ENCODE measurements at places on chromosomes 5 and 9.

DNA sequence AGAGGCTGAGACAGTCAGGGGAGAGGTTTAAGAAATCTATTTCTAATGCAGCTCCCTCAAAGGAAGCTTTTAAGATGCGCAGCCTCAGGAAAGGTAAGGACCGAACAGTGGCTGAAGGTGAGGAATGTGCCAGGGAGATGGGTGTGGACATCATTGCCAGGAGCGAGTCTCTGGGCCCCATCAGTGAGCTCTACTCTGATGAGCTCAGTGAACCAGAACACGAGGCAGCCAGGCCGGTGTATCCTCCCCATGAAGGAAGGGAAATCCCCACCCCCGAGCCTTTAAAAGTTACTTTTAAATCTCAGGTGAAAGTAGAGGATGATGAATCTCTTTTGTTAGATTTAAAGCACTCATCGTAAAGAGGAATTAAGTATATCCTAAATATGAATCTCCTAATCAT, 8.2 kb downstream of the CAVIN4 start:
- DNase-seq: no peak

- no peak for DNase-seq
These were observed 6.3 kb upstream of the GARIN3 start for GRCh38 chr5:157172403-157172802.

- DNase-seq: no peak
These were observed 2.7 kb downstream of the RFESD start for GRCh38 chr5:95649274-95649673.

- no peak for DNase-seq
These were observed 75.9 kb upstream of the SLC25A51 start for GRCh38 chr9:37979844-37980243.

DNA sequence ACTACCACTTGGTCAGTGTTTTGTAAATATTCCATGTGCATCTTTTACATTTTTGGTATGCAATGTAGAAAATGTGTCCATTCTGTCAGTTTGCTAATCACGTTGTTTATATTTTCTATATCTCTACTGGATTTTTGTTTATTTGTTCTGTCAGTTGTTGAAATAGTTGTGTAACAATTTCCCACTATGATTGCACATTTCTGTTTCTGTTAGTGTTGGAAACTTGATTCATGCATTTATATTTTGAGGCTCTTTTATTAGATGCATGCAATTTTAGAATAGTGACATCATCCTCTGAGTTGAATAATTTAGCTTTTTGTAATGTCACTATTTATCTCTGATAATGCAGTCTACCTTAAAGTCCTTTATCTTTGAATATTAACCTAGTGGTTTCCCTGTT, 25.8 kb upstream of the LECT2 start:
- DNase-seq: no peak

DNA sequence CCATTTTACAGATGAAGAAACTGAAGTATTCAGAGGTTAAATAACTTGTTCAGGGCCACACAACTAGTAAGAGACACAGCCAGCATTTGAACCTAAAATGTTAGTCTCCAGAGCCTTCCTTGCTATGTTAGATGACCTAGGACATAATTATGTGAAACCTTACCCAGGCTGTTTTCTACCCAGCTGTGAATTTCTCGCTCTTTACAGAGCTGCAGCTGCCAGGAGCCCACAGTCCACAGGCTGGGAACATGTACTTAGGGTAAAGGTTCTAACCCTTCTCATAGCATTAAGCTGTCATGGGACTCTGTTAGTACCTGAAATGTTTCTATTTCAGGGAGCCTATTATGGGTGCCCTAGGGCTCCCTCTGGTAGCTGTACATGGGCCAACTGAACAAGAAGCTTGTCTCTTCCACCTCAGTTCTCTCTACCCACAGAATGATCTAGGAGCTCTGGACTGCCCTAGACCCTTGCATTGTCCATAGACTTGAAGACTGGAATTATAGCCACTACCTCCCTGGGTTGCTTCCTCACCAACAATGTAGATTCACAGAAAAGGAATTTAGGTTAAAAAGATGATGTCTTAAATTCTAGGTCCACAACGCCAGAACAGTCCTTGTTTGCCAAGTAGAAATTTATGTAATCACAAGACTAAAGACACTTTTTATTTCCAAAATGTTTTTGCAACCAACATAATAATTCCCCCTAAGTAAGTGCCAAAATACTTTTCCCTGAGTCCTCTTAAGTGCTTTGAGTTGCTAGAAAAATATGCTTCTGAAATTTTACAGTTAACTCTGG, 262.9 kb downstream of the PIK3R1 start:
- no peak for DNase-seq

DNA sequence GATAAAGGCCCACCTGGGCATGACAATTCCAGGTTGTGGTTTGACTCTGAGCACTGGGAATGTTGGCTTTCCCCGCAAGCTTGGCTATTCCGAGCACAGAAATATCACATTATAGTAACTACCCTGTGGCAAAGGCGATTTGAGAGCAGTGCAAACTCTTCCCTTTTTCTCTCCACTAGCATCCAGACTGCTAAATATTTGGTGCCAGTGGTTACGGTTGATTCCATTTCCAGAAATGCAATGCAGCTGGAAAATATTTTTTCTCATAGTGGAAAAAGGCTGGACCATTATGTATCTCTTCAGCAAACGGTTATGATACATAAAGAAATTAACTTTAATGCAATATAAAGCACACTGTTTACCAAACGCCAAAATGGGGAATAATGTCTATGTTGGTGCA, 158.0 kb downstream of the ENC1 start:
- no peak for DNase-seq

- DNase-seq: no peak
These were observed 19.8 kb upstream of the IQGAP2 start for GRCh38 chr5:76383126-76383832.

DNA sequence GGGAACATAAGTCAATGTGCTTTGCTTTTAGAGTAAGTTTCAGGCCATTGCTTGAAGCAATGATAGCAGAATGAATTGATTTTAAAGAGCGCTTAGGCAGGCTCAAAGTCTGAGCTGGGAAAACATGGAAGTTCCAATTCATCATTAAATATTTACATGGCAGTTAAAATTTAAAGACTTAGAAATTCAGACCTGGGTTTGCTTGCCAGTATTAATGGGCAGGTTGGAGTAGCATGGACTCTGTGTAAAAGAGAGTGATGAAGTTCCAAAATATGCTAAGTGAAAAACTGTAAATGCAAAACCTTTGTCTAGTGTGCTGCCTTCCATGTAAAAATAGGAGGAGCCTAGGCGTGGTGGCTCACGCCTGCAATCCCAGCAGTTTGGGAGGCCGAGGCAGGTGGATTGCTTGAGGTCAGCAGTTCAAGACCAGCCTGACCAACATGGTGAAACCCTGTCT, 48.3 kb upstream of the PIK3R1 start:
- no peak for DNase-seq

DNA sequence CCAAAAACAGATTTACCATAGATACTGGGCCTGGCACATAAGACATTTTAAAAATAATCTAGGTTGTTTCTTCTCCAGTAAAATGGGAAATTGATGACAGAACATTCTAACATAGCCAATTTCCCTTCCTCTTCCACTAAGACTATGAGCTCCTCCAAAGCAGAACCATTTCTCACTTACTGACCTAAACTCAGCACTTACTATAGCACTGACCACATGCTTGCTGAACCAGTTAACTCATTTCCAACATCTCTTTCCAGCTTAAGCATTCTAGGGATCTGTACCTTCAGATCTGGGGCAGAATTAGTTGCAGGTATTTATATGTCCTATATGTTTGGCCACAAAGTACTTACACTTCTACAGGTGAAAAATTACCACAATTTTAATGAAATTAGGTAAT, 58.9 kb downstream of the TTC39B start:
- DNase-seq: no peak

- no peak for DNase-seq
These were observed 80.0 kb upstream of the PTGER4 start for GRCh38 chr5:40599676-40600075.

GRCh38 chr9:114126247-114127060, 27.4 kb upstream of the KIF12 start:
- DNase-seq: no peak

GRCh38 chr5:122775550-122776542, 966 bp downstream of the SNX2 start:
- no peak for DNase-seq

GRCh38 chr5:175872287-175873087, 1.1 kb downstream of the CPLX2 start:
- DNase-seq: no peak

GRCh38 chr5:127649018-127649439, at the start of gene CTXN3:
CTXN3 (plus strand) TSS chr5:127649082; CDS start chr5:127657522, 8,440 bp downstream.
- DNase-seq: peak; percentile 70

- no peak for DNase-seq
These were observed 233.1 kb upstream of the IRX1 start for GRCh38 chr5:3362606-3362910.

GRCh38 chr9:134752471-134753168, 111.0 kb downstream of the COL5A1 start:
- DNase-seq: no peak

DNA sequence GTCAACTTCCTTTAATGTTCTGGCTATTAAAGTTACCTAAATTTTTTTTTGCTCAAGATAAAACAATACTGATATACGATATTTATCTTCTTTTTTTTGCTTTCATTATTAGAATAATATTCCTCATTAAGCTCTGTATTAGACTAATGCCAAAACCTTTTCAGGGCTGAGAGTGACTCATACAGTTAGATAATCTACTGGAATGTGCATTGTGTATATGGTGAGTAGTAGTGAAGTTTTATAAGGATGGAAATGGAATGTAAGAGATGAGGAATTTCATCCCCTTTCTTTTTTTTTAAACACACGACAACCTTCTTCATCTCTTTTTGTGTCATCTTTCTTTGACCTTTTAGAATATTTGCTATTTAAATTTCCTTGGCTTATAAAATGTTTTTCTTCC, 268.6 kb downstream of the ISL1 start:
- DNase-seq: no peak

GRCh38 chr5:173591056-173591514, 25.4 kb downstream of the BOD1 start:
- no peak for DNase-seq

DNA sequence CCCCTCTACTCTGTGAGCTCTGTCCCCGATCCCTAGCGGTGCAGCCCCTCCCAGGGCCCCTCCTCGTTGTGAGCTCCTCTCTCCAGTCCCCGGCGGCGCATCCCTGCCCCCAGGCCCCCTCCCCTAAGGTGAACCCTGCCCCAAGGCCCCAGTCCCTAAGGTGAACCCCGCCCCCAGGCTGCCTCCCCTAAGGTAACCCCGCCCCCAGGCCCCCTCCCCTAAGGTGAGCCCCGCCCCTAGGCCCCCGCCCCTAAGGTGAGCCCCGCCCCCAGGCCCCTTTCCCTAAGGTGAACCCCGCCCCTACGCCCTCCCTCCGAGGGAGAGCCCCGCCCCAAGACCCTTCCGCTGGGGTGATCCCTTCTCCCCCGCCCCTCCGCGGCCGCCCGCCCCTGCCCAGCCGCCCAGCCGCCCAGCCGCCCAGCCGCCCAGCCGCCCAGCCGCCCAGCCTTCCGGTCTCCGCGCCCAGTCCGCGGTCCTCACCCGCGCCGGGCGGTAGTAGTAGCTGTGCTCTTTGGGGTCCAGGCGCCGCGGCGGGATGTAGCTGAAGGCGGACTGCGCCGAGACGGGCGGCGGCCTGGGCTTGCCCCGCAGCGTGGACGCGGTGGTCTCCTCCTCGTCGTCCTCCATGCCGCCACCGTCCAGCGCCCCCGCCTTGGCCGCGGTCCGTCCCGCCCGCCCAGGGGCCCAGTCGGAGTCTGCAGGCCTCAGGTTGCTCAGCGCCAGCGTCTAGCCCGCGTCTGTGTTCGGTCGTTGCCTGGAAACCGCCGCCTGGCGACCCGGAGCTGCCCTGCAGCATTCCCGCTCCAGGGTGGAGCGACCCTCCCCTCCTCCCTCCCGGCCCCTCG, at the start of gene CFAP90:
CFAP90 (minus strand) TSS at position 739 of the 845 bp plus-strand sequence; CDS start at position 627, 112 bp downstream.
- no peak for DNase-seq

DNA sequence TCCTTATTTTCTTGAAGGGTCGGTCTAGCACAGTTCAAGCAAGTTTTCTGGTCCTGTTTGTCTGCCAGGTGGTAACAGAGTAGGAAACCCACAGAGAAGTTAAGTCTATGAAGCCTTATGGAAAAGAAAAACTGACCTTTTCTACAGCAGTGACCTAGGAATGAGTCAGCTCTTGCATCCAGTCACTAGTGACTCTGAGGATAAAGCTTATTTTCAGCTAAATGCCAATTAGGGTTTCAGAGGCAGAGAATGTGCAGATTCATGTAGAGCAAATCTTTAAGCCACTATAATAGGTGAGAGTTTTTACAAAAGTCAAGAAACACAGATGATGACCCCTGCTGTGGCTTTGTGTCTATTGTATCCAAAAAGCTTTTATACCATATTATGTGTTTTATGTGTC, 100.7 kb downstream of the CWC27 start:
- DNase-seq: no peak

GRCh38 chr9:115341426-115341825, 223.5 kb upstream of the TNC start:
- no peak for DNase-seq

- no peak for DNase-seq
These were observed 261.7 kb downstream of the CDH12 start for GRCh38 chr5:22591461-22591860.

DNA sequence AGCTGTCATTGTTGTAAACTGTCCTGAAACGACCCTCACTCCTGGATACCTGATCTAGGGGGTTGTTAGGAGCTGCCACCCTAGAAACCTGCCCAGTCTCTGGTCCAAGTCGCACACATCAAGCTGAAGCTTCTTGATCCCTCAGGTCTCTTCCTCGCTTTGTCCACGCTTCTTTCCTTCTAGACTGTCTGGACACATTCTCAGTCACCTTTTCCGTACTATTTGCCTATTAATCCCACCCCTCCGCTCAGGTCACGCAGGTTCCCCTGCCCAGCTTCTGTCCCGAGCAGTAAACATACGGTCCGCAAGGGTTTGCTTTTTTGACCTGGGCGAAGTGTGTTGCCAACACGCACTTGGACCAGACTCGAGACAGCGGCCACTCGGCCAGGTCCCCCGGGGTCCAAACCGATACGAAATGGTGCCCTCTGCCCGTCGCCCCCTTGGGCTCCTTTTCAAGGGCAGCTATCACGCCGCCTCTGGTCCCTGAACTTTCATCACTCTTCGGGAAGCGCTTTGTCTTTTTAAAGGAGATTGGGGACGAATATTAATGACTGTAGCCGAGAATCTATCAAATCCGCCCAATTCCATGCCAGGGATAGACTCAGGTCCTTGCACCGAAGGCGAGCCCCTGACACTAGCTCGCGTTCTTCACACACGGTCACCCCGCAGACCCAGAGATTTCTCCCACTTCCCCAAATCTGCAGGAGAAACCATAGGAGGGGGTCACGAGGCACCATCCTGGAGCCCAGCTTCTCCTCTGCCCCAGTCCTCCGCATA, 814 bp downstream of the PLCXD3 start:
- no peak for DNase-seq
